ENCODE measurements at places on chromosomes 3 and 15.

- DNase-seq, result no peak
These were observed 218.3 kb downstream of the FHIT start for GRCh38 chr3:61032991-61033390.

DNA sequence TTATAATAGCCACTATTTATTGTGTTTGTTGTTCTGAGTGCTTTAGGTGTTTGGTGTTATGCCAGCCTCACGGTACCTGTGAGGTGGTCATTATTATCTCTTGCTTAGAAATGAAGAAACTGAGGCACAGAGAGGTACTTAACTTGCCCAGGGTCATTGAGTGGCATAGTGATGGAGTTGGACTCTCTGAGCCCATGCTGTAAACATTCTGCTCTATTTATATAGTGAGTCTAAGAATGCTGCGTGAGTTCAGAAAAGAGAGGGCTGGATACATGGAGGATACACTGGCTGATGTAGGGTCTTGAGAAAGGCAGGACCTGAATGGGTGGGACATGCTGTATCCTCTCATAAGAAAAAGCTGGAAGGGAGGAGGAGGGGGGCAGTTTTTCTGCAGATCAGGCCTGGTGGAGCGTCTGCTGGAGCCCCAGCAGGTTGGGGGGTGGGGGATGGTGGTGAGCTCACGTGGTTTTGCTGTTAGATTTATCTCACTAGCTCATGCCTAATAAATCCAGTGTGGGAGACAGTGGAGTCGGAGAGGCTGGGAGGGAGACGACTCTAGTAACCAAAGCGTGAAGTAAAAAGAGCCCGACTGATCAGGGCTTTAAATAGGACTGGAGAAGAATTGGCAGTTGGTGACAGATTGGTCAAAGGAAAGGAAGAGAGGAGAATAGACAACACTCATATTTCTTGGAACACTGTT, 16.0 kb downstream of the MED12L start:
- DNase-seq, result no peak

GRCh38 chr15:66703540-66703941, 1.5 kb downstream of the SMAD6 start:
- no peak for DNase-seq

GRCh38 chr3:151037746-151038477, 47.6 kb upstream of the MED12L start:
- DNase-seq, result no peak

- DNase-seq, result no peak
These were observed 28.8 kb upstream of the PRR20G start for GRCh38 chr3:127316685-127317084.

DNA sequence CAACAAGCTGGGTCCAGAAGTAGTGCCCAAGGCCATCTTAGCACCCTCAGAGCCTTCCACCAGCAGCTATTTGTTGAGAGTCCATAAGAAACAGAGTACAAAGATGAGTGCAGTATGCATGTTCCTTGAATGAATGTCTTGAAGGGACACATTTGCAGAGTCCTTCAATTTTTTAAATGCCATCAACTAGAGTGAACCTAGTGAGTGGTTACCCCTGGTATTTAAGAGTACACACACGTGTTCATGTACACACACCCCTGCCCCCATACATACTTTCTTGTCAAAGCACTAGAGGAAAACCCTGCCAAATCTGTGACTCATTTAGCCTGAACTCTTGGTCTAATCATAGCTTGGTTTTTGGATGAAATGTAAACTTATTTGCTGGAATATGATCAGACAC, 84.5 kb upstream of the GALNT15 start:
- DNase-seq, result no peak
